Activated CD4-positive, alpha-beta T cell treated with anti-CD3 and anti-CD28 coated beads for 24 hours (primary cell): ENCODE measurements at places on chromosomes 3 and 15.

DNA sequence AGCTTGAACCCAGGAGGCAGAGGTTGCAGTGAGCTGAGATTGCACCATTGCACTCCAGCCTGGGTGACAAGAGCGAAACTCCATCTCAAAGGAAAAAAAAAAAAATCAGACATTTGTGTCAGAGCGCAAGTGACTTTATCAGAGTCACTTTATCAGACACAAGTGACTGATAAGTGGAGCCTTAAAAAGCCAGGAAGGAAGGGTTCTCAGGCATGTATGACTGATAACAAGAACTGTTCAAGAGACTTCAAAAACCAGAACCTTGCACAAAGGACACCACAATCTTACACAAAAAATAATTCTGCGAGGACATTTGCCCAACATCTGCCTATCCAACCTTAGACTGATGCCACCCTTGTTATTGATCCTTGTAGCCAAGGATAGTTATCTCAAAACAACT, 13.3 kb upstream of the CFAP44 start:
- DNase-seq: no peak

DNA sequence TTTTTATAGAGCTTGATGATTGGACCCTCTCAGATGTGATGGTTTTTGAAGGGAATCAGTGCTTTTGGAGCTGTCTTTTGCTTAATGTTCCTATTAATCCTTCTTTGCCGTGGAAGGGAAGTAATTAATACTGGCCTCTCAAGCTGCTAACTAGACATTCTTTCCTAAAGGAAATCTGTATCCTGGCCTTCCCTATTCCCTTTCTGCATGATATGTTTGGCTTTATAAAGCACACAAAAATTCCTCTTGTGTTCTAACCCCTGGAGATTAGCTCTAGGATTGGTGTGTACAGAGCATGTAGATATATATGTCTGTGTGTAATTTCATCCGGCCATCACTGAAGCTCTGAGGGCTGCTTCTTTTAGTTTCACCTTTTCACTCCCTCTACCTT, 6.9 kb downstream of the ATXN7 start:
- DNase-seq: no peak

DNA sequence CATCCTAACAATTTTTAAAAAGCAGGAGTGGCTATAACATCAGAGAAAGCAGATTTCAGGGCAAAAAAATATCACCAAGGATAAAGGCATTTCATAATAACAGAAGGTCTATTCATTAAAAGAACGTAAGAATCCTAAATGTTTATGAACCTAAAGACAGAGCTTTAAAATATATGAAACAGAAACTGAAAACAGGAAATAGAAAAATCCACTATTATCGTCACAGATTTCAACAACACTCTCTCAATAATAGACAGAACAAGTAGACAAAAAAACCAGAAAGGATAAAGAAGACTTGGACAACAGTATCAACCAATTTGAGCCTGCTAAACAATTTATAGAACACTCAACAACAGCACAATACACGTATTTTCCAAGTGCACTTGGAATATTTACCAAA, 71.4 kb downstream of the FBXL22 start:
- DNase-seq: no peak

DNA sequence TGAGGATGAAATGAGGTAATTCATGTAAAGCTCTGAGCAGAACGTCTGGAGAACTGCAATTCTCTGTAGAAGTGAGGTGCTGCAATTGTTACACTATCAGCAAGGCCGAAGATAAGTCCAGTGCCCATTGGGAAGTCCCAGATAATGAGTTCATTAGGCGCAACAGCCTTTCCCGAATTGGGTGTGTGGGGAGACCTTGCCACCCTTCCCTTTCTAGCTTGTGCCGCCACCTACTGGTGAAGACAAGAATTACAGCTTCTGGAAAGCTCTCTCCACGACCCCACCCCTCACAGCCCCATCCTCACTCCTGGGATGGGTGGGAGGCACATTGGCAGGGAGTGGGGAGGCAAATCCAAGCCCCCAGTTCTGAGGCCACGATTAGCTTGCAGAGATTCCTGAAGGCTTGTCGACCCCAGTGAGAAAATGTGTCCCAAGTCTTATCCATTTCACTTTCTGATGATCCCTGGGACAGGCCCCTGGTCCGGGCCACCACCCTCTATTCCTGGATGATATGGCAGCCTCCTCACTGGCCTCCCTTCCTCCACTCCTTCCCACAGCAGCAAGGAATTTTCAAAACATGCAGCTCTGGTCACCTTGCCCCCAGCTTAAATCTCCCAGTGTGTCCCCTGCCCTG, 36.4 kb downstream of the FAM3D start:
- peak; percentile 43 for DNase-seq

DNA sequence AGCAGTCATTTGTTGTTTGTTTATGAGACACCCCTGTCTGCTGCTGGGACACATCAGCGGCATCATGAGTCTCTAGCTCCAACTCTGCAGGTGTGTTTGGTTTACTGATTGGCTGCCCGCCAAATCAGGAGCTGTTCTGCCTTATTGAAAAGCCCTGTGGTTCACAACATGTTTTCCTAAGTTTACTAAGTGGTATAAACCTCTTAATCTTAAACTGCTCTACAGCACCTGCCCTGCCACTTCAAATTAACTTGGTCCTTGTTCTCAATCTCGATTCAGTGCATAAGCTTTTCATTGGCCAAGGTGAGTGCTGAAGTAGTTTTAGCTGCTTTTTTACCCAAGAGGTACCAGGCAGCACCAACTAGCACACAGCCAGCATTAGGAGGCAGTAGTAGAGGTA, 77.8 kb upstream of the WDR72 start:
- DNase-seq: no peak

GRCh38 chr15:100438570-100438969, 90.2 kb downstream of the CERS3 start:
- no peak for DNase-seq

DNA sequence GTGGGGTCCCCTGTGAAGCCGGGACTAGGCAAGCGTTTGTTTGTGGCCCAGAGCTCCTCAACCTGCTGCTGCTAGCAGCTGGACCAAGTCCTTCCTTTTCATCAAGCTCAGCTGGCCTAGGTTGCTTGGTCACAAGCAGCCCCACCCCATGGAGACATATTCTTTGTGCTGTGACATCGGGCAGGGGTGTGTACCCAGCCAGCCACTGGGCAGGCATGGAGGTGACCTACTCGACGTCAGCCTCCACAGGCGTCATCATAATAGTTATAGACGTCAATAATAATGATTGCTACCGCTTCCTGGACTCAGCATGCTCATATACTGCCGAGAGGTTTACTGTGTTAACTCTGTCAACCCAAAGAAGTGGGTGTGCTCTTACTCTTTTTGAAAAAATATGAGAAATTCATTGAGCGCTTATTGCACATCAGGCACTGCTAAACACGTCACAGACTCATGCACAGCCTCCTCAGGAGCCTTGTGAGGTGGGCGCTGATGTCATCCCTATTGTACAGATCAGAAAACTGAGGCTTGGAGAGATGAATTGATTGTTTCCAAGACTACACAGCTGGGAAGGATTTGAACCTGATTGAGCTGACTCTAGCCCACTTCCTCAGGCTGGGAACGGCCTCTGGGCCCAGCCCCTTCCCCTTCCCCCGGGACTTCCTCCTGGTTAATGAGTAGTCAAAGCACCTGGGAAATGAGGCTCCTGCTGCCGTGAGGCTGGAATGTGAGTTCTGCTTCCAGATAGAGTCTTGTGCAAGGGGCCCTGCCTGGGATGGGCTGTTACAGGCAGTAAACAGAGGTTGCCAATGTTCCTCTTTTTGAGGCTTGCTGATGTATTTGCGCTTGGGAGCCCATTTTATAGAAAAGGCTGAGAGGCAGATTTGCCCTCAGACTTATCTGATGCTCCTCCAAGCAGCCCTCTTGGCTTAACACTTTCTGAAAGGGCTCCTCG, 16.2 kb downstream of the SLC6A6 start:
- no peak for DNase-seq

DNA sequence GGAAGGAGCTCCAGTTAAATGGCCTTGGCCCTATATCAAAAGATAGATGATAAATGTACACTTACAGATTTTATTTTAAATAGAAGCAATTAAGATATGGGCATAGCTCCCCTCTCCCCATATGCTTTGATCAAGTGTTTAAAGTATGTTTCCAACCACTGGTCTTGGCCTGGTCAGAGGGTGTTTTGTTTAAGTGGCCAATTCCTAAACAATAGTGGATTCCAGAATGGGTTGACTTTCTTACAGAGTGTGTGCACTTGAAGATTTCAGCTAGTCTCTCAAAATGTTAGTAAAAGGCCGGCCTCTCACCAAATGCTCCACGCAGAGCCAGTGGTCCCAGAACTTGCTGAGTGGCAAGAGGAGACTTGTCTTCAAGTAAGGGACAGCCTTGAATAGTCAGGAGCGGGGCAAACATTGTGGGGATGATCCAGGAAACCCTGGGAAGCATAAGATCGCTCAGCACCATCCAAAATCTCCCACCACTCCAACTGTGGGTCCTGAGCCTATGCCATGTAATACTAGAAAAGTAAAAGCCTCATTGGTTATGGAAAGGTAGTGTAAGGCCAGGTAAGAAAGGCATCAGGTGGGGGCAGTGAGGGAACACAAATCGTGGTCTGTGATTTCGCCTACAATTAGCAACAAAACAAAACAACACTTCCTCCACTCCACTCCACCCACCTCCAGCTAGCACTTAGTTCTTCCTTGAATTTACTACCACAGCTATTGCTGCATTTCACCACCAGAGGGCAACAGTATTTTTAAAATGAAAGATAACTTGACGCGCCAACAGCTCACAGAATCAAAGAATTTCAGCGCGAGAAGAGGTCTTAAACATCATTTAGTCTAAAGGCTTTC, 4.8 kb downstream of the RARRES1 start:
- no peak for DNase-seq

DNA sequence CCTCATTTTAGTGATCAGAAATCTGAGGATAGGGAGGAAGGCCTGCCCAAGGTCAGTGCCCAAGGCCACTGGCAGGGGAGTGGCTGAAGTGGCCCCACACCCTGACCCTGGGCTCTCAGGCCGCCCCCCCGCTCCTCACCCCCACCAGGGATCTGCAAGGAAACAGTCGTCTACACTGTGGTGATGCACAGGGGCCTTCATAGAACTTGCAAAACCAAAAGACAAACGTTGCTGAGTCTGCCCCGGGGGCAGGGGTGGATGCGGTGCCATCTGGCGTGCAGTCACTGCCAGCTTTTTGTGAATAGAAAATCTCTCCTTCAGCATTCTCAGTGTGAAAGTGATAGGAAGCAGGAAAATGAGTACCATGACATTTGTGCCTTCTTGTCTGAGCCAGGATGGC, 41.3 kb downstream of the WHAMM start:
- DNase-seq: no peak

GRCh38 chr3:9100513-9100894, 137.2 kb upstream of the RAD18 start:
- no peak for DNase-seq

DNA sequence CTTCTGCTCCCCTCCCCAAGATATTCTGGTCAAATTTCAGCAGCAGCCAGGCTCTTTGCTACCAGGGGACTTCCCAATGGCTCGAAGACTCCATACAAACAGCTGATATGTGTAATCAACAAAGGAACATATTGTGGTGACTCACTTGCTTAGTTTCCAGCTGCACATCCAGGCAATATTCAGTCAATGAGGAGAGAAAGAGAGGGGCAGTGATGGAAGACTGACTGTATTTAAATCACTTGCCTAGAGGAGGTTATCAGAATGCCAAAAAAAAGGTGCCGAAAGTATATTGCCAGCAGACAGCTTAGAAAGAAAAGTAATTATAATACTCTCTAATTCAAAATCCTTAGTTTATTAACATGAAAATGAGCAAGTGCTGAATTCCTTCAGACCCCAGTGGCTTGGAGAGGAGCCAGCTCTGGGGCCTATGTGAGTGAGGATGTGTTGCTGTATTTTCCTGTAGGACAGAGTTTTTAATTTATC, 236.5 kb downstream of the LRTM1 start:
- no peak for DNase-seq

GRCh38 chr3:134373271-134374104, 759 bp downstream of the AMOTL2 start:
- no peak for DNase-seq

DNA sequence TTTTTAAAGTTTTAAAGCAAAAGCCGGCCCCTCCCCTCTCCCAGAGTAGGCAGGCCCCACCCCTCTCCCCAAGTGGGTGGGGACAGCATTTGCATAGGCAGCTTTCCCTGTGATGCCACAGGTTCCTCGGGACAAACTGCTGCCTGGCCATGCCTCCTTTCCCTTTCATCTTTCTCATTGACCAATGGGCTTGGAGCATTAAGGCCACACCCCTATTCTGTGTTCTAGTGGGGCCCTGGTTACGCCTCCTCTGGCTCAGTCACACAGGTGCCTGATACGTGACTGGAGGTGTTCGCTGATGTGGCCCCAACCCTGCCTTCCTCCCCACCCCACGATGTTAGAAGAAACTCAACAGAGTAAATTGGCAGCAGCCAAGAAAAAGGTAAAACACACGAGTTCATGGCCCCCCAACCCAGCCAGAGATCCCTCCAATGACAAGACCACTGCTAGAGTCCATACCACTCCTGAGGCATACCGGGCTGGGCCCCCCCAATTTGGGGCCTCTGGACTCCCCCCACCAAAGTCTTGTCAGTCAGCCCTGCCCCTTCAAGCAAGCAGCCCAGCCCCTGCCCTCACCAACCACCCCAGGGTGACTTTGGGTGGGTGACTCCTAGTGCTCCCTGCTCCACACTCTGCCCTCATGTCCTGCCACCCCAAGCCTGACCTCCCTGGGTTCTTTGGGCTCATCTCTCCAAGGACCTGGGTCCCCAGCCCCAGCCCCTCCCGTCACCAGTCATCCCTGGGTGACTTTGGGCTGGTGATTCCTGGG, 62.8 kb upstream of the CSPG4 start:
- DNase-seq: no peak

- DNase-seq: no peak
These were observed 25.0 kb downstream of the DNAH1 start for GRCh38 chr3:52341123-52341522.

- no peak for DNase-seq
These were observed 21.5 kb upstream of the GASK1A start for GRCh38 chr3:42957573-42957972.

GRCh38 chr3:179269152-179269707, 18.3 kb upstream of the KCNMB3 start:
- no peak for DNase-seq

DNA sequence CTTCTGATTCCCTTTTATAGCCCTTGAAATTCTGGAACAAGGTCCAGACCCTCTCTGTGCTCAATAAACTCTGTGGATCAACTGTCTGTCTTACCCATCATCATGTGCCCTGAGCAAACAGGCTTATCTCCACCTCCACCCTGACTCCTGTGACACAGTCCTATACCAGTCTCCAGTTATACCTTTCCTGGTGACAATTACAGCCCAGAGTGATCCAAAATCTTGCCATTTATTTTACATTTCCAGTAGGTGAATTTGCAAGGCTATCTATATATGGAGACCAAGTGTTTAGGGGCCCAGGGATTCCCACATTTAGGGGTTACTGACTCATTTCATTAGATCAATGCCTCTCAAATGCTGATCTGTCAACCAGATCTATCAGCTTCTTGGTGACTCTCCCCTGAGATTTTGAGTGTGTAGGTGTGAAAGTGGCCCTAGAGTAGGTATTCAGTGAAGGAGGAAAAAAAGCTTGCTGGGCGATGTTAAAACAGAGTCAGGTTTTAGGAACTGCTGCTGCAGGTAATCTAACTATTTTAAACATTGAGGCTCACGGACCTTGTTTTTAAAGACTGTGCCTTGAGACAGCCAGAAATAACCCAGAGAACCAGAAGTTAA, 229.6 kb upstream of the WNT5A start:
- DNase-seq: no peak

GRCh38 chr3:129618186-129618820, 11.8 kb upstream of the PLXND1 start:
- no peak for DNase-seq

- no peak for DNase-seq
These were observed 10.8 kb downstream of the NMD3 start for GRCh38 chr3:161231861-161232260.
